ENCODE measurements at places on chromosomes 16 and 17.

DNA sequence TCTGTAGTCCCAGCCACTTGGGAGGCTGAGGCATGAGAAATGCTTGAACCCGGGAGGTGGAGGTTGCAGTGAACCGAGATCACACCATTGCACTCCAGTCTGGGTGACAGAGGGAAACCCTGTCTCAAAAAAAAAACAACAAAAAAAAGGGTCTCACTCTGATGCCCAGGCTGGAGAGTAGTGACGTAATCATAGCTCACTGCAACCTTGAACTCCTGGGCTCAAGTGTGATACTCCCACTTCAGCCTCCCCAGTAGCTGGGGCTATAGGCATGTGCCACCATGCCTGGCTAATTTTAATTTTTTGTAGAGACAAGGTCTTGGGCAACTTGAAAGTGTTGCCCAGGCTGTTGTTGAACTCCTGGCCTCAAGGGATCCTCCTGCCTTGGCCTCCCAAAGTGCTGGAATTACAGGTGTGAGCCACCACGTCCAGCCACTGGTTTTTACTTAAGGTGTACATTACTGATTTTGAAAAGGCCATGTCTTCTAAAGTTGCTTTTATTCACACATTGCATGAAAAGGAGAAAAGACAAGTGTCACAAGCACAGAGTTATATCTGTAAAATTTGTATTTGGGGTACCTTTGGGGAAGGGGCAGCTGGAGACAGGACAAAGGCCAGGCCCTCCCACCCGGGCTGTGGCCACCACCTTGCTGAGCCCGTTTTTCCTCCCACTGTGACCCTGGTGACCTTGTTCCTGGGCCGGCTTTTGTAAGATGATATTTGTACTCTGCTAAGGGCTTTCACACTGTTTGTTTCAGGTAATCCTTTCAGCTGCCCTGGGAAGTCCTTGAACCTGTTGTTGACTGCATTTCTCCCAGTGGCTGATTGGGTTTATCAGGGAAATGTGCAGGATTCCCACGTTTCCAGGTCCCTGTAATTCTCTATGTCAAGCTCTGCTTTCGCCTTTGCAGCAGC lies 11.5 kb downstream of the GPT2 start:
- no peak for DNase-seq

DNA sequence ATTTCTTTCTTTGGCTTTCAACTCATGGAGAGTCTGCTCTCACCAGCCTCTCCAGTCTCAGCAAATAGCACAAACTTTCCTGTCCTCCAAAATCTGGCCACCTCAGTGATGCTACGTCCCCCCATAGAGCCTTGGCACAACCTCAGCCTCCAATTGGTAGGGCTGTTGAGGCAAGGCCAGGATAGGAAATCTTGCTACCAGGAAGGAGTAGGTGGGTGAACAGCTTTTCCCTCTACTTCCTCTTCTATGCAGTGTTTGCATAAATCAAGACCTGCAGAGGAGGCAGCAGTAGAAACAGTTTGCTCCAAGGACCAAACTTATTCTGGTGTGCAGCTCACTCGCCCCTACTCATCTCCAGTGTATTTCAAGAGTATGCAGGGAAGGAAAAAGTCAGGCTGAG lies 701 bp upstream of the DPEP2 start:
- no peak for DNase-seq

GRCh38 chr16:21161211-21161610 lies 2.7 kb downstream of the LDAF1 start:
- DNase-seq = no peak

DNA sequence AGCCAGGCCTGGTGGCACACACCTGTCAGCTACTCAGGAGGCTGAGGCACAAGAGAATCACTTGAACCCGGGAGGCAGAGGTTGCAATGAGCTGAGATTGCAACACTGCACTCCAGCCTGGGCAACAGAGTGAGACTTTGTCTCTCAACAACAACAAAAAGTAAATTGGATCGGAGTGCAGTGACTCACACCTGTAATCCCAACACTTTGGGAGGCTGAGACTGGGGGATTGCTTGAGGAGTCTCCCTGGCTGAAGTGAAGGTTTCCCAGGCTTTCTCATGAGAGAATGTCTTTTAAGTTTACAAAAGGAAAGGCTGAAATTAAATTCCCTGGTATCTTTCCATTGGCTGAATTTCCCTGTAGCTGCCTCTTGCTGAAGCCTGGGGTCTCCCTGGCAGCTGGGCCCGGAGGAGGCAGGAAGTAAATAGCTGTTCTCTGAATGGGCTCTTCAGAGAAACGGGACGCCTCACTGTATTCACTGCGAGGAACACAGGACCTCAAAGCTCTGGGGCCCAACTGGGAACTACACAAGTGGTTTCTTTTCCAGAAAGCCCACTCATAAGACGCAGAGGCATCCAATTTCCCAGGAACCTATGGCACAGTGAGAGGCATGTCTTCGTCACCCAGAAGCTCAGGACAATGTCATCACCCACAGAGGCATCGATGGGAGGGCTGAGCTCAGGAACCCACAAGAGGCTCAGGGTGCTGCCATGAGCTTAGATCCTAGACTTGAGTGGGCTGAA lies 77.4 kb upstream of the SMURF2 start:
- no peak for DNase-seq

GRCh38 chr16:58343562-58343961 lies 48.7 kb upstream of the GINS3 start:
- DNase-seq = no peak

- no peak for DNase-seq
These were observed 305.6 kb downstream of the CPPED1 start for GRCh38 chr16:12498077-12498476.

DNA sequence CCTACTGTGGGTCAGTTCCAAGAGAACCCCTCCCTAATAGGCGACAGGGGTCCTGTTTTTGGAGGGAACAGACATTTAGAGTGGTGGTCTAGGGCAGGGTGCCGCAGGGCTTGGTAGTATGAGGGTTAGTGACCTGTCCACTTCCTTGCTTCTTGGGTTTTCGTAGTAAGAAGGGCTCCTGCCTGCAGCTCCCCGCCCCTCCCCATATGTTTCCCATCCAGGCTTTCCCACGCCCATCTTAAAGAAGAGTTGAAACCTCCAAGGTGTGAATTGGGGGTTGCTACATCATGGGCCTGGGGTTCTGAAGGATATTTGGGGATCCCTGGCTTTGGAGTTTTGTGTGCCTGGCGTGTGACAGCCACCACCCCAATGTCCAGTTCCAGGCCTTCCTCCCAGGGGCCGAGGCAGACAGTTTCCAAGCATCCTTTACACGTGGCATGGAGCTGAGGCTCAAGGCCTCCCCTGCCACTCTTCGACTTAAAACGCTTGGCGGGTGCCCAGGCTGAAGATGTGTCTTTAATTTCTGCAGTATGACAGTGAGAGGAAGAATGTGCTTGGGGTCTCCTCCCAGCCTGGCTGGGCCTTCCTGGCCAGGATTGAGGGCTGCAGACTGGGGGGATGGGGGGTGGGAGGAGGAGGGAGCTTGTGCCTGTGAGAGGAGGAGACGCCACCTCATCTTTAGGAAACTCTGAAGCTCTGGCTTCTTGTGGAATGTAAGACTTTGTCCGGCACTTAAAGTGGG lies 2.3 kb upstream of the COL1A1 start:
- DNase-seq = no peak

DNA sequence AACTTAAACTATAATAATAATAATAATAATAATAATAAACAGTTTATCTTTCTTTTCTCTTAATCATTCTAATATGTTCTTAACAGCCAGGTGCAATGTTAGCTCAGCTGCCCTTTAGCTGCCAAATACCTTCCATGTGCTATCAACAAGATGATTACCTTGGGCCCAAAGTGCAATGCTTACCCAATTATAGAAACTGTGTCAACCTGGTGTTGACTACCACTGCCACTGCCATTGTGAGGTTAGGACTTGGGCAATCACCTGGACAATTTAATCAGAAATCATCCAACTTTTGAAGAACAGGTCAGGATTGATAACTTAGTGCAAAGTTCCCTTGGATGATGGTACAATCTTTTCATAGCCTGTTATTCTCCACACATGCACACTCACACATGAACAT lies 371.8 kb upstream of the SALL1 start:
- DNase-seq = no peak

DNA sequence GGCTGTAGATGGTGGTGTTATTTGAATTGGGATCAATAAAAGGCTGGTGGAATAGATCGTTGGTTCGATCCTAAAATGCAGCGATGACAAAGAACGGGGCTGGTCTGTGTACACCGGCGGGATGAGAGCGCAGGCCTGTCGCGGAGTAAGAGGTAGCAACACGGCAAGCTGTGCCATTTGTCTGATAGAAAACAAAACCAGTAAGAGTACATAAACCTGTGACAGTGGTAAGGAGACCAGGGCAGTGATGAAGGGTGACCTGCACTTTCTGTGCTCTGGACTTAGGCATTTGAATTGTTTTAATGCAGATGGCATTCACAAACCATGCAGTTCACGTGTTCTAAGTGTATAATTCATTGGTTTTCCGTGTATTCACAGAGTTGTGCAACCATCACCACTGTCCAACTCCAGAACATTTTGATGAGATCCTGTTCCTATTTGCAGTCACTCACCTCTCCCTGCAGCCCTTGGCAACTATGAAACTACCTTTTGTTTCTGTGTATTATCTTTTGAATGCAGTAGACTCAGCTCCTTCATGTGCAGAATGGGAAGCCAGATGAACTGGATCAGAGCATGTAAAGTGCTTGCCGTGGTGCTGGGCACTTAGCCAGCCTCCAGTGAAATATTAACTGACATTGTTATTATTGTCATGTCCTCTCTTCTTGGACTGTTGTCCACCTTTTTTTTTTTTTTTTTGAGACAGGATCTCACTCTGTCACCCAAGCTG lies 286.1 kb downstream of the SNX29 start:
- no peak for DNase-seq

DNA sequence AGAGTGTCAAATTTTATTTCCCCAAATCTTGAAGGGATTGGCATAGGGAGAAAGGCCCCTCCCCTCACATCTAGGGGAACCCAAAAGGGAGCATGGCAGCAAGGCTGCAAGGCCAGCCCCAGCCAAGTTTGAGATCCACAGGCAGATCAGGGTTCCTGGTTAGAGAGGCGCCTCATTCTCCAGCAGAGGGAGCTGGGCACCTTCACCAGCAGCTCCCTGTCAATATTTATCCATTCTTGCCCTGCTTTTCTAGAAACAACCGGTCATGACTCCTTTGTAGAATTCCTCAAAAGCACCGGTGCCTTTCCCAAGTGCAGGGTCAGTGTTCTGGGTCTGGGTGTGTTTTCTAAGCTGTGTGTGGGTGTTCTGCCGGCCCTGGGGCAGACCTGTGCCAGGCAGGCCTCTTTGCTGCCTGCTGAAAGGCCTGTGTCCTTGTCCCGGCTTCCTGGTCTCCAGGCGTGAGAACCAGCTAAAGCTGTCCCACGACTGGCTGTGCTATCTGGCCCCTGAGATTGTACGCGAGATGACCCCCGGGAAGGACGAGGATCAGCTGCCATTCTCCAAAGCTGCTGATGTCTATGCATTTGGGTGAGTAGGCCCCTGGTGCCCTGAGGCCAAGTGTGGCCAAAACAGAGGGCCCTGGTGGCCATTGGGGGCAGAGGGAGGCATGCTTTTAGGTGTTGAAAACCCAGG lies 21.2 kb upstream of the LGALS9 start:
- DNase-seq = no peak

GRCh38 chr16:2757344-2757743 lies 4.9 kb downstream of the SRRM2 start:
- DNase-seq = no peak

GRCh38 chr16:24755201-24755874 lies 25.9 kb downstream of the TNRC6A start:
- no peak for DNase-seq
